Stimulated activated CD8-positive, alpha-beta memory T cell treated with anti-CD3 and anti-CD28 coated beads, Interleukin-7, amount 100 ng/mL, for 1 hour (primary cell): ENCODE measurements at places on chromosomes 4 and X.

GRCh38 chr4:1055721-1056590, 44.5 kb downstream of the FGFRL1 start:
- DNase-seq = peak; percentile 65

GRCh38 chrX:24920769-24921168, 95.0 kb downstream of the ARX start:
- DNase-seq = no peak

- DNase-seq = no peak
Observed at GRCh38 chr4:162706051-162706450, 460.6 kb downstream of the NAF1 start.

GRCh38 chr4:2788532-2789103, 4.3 kb upstream of the SH3BP2 start:
- DNase-seq = no peak

DNA sequence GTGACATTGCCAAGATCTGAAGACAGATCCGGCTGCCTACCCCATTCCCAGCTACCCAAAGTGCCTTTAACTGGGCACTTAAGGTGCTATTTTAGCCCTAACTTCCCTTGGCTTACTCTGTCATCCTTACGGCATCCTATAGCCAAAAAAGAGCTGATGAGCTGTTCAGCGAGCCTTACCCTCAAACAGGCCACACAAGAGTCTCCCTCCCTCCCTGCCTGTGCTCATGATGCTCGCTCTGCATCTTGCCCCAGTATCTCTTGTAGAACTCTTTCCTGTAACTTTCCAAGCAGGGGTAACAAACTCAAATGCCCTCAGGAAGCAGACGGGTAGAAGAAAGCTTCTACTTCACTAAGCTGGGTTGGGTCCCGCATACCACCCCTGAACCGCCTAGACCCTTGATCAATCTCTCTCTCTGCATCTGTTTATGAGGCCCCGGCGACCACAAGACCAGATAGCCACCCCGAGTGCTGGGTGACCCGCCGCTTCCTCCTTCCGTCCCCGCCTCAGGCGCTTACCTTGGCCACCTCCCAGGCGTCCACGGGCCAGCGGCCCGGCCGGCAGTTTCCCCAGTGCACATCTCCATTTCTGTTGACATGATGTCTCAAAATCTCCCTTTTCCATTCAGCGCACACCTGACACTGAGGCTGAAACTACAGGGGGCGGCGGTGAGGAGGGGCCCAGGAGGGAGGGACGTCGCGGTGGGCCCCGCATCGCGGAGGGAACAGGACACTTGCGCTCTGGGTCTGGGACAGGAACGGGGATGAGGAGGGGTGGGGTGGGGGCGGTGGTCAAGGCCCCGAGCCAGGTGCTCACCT, 663 bp downstream of the CXorf38 start:
- no peak for DNase-seq

GRCh38 chrX:40099055-40099958, 1.5 kb upstream of the BCOR start:
- no peak for DNase-seq

DNA sequence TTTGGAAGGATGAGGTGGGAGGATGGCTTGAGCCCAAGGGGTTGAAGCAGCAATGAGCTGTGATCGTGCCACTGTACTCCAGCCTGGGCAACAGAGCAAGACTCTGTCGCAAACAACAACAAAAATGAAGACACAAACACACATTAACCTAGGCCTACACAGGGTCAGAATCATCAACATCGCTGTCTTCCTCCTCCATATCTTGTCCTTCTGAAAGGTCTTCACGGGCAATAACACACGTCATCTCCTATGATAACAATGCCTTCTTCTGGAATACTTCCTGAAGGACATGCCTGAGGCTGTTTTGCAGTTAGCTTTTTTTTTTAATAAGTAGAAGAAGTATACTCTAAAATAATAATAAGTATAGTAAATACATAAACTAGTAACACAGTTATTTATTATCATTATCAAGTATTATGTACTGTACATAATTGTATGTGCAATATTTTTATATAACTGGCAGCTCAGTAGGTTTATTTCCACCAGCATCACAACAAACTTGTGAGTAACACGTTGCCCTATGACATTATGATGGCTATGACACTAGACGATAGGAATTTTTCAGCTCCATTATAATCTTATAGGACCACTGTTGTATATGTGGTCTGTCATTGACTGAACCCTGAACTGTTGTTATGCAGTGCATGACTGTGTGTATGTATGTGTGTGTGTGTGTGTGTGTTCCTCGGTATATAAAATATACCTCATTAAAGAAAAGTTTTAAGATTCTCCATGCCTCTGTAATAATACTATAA, 69.2 kb upstream of the MAML3 start:
- no peak for DNase-seq

- no peak for DNase-seq
Observed at GRCh38 chr4:82499738-82500434, 61.9 kb downstream of the TMEM150C start.

GRCh38 chr4:38084877-38085711, 124.9 kb downstream of the PTTG2 start:
- DNase-seq = no peak

DNA sequence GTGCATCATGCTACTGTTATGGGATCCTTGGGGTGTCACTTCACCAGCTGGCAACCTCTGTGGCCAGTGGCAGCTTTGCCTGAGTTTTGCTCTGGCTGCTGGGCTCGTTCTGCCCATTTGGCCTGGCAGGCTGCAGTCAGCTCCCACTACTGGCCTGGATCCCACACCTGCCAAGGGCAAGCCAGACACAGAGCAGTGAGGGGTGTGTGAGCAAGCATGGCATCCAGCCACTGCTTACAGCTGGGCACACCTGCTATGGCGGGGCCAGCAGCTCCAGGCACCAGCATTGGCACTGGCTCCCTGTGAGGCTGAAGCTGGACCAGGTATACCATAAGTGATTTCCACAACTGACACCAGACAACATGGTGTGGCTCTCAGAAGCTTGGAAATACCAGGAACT, 183.4 kb downstream of the NPFFR2 start:
- no peak for DNase-seq

DNA sequence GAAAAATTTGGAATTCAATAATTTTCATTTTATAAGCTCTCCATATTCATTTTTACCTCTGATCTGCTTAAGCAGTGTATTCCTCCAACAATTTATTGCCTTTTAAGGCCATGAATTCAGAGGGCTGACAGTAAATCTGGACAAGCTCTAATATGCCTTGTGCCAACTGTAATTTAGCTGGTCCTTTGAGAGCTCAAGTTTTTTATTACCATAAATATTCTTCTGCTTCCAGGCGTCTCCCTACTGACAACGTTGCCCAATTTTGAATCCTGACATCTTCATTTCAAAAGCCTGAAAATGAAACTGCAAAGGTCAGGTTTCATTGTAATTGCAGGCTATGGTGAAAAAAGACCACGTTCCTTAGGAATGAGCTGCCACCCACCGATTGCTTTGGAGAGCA, 95.8 kb upstream of the GEMIN8 start:
- no peak for DNase-seq
